ENCODE measurements at places on chromosomes 16 and 17.
A peak's percentile ranks its signal among the peaks of the same experiment; 100 is the strongest.

GRCh38 chr17:73320601-73321264 is 8.9 kb upstream of the CDC42EP4 start:
- DNase-seq, result no peak

DNA sequence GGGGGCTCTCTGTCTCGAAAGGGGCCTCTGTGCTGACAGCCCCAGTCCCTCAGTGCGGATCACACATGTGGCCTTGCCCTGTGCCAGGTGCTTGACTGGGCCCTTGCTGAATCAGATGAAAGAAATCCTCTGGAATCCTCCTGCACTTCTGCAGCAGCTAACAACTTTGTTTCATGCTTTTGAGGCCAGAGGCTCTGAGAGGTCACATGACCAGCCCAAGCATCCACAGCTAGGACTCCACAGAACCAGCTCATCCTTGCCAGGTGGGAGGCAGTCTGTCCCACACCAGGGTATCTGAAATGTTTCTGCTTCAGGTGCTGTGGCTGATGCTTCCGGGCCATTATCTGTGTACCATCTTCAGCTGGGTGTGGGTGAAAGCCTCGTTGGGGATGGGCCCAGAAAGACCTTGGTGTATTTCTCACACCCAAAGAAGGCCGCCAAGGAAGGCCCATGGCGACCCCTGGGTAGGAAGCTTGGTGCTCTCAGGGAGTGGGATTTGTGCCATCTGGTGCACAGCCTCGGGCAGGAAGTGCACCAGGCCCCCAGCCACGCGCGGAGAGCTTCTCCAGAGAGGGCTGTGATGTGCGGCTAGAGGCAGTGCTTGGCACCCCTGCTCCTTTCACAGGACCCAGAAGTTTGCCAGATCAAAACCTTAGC is 143.8 kb downstream of the CLEC16A start:
- DNase-seq, result no peak

- DNase-seq, result no peak
These were observed 6.0 kb upstream of the DCXR start for GRCh38 chr17:82043507-82043906.

- DNase-seq, result no peak
These were observed 22.3 kb upstream of the MEIOC start for GRCh38 chr17:44633998-44634397.

DNA sequence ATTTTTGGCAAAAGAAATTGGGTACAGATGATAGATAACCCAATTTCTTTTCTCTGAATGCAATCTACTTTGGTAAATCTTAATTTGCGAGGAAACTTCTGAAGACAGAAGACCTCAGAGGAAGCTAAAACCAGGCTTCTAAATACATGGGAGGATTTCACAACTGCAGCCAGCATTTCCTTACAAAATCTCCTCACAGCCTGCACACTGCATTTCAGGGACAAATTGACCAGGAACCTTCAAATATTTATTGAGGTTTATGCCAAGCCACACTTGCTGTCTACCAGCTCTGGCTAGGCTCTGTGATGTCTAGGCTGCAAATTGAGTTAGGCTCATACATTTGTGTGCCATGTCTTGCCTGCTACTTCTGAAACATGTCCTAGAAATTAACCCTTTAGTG is 167.3 kb upstream of the CDH5 start:
- DNase-seq, result peak; percentile 16

DNA sequence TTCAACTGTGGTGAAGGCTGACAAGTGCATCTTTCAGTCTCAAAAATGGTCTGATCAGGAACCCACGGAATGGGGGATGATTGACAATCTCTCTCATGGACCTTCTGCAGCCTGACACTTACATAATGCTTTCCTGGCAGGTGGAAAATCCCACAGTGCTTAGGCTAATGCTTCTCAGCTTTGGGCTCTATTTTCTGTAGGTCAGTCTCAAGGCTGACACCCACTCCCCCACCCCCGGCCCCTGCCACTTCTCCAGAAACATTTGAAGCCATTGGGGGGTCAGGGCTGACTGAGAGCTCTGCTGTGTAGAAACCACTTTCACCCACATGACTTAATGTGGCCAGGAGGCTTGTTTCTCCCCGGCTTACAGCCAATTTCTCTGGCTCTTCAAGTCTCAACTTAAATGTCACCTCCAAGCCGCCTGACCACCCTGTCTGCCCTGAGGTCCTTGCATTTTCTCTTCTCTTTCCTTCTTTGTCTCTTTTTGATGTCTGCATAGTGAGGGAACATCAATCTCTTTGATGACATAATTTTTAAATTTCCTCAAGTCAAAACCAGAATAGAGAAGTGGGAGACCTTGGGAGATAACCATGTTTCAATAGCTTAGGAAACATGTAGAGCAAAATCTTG is 16.7 kb upstream of the IRF8 start:
- DNase-seq, result no peak

DNA sequence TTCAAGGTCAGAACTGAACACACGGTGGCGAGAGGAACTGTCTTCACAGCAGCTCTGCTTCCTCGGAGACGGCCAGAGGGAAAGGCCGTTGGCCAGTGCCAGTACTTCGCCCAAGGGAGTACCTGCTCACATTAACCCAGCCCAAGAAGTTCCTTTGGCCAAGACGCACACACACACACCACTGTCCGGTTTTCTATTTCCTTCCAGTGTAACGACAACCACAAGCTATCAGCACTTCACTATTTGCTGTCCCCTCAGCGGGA is 744 bp upstream of the GGNBP2 start:
- no peak for DNase-seq

- no peak for DNase-seq
These were observed 34.0 kb upstream of the CBLN1 start for GRCh38 chr16:49315602-49316001.

DNA sequence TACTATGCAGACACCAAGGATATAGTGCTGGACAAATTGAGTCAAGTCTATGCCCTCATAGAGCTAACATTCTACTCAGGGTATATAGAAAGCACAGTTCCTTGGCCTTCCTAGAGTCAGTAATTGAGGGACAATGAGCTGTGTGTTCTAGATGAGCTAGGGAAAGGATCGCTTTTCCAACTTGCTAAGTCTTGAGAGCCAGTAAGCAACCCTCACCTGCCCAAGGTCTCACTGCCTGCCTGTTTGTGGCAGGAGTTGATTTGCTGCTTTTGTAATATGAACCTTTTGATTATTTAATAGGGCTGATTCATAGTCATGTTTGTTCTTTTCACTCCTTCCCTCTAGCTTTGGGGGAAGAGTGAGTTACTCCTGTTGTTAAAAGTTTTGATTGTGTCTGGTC is 6.5 kb downstream of the DDX42 start:
- DNase-seq, result no peak

DNA sequence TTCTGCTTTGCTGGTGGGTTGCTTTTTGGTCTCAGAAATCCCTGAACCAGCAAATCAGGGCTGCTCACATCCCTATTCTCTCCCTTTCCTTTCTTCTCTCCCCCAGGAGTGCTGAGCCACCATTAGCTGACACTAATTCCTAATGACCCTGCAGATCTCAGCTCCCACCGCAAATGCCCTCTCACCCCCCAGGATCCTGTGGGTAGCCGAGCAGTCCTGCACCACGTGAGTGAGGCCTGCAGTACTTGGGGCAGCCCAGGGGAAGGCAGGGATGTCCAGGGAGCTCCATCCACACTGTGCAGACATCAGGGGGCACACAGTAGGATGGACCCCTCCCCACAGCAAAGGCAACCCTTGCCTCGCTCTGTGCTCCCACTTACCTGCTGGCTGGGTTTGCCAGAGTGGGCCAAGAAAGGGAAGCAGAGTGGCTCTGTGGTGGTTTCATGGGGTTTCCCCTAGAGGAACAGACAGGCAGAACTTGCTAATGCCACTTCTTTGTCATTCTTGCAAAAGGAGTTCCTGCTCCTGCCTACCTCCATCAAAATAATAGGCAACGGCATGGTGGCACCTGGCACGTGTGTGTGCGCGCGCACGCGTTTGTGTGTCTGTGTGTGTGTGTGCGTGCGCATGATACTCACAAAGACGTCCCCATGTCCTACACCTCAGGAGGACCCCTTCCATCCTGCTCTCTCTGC is 135.6 kb downstream of the GAS7 start:
- DNase-seq, result no peak

- DNase-seq, result no peak
These were observed 541 bp downstream of the GPT2 start for GRCh38 chr16:46884513-46885293.

DNA sequence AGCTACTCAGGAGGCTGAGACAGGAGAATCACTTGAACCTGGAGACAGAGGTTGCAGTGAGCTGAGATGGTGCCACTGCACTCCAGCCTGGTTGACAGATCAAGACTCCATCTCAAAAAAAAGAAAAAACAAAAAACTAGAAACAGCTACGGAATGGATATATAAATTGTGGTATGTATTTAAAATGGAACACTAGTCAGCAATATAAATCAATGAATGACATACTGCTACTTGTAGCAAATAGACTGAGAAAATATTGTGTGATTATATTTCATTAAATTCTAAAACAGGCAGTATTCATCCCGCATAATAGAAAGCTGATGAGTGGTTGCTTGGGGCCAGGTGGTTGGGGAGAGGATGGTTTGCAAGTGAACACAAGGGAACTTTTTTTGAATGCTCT is 261.7 kb downstream of the BCAS3 start:
- no peak for DNase-seq

GRCh38 chr16:4918781-4919251 is 18.1 kb downstream of the PPL start:
- no peak for DNase-seq

DNA sequence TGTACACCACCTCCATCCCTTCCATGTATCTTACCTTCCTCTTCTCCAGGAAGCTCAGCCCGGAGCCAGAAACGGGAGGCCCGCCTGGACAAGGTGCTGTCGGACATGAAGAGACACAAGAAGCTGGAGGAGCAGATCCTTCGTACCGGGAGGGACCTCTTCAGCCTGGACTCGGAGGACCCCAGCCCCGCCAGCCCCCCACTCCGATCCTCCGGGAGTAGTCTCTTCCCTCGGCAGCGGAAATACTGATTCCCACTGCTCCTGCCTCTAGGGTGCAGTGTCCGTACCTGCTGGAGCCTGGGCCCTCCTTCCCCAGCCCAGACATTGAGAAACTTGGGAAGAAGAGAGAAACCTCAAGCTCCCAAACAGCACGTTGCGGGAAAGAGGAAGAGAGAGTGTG is 756 bp upstream of the MVP start:
- no peak for DNase-seq

GRCh38 chr16:86082418-86083030 is 183.6 kb downstream of the IRF8 start:
- no peak for DNase-seq

- DNase-seq, result no peak
These were observed 74.7 kb downstream of the CHD9 start for GRCh38 chr16:53129281-53130158.

GRCh38 chr17:43983196-43983514 is 21.3 kb upstream of the NAGS start:
- no peak for DNase-seq

DNA sequence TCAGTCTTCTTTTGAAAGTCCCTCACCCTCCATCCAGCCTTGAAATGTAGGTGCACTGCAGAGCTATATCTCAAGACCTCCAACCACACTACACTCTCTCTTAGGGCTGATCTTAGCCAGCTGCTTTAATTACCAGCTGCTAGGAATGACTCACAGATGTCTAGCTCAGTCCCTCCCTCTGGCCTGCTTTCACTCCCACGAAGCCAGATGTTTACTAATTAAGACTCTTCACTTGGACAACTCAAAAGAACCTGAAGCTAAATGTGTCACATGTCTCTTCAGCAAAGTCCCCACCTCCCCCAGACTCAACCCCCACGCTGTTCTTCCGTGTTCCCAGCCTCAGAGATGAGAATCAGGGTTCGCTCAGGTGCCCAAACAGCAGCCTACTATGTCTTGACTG is 2.6 kb downstream of the GTF3C1 start:
- DNase-seq, result peak; percentile 39

Data from AG09319 (cell line).